CD4-positive, alpha-beta T cell treated with Interleukin-2 at 100 ng/mL for 4 hours (primary cell): ENCODE measurements at places on chromosomes 7 and 10.

GRCh38 chr7:123494193-123494796 is 40.1 kb downstream of the IQUB start:
- DNase-seq: peak; percentile 59

DNA sequence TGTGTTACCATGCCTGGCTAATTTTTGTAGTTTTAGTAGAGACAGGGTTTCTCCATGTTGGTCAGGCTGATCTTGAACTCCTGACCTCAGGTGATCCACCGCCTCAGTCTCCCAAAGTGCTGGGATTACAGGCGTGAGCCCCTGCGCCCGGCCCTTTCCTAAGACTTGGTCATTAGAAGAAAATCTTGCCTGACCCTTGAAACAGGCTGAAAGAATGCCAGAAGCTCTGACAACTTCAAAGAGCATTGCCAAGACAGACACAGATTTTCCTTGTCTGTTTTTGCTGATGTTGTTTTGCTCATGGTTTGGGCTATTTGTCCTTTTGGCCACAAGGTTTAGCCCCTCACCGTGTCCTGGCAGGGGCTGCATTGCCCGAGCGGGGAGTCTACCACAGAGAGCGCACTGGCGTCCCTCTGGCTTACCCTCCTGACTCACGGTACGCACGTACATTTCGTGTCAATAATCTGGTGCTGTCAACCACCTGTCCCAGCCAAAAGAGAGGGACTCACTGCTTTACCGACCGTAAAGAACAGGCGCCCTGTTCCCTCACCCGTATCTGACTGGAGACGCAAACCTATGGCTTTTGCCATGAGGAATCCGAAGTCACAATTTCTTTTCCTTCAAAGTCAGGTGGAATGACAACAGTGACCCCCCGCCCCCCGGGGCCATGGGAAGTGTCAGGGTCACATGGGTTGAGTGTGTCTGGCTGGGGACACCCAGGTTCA is 10.1 kb upstream of the INPP5A start:
- no peak for DNase-seq

DNA sequence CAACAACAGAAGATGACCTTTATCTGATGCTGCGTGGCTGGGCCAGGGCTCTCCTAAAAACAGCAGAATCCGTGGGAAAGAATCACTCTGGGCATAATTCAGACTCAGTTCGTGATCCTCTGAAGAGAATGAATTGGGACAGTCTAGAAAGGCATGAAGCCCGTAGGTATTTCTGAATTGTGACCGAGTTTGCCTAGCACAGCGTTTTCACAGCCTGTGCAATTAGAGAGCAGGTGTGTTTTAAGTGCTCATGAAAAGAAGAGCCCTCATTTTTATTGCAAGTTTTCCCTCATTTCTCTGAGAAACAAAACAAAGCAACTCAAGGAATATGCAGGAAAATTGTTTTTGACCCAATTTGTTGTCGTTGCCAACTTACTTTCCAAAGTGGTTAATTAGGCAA is 366.2 kb downstream of the WDR11 start:
- DNase-seq: no peak

DNA sequence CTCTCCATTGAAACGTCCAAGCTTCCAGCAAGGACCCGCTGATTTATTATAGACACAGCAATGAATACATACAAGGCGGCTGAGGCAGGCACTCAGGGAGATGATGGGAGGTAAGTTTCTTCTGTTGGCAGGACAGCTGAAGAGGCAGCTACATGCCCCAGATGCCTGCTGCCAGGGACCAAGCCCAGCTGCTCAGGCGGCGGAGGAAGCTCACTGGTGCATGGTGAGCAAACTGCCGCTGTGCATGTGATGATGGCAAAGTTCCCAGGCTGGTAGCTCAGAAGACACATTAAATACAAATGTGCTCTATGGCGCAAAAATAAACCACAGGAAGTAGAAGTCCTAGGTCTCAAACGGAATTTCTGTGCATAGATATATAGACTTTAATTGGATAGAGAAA is 2.3 kb downstream of the DNTT start:
- DNase-seq: no peak

DNA sequence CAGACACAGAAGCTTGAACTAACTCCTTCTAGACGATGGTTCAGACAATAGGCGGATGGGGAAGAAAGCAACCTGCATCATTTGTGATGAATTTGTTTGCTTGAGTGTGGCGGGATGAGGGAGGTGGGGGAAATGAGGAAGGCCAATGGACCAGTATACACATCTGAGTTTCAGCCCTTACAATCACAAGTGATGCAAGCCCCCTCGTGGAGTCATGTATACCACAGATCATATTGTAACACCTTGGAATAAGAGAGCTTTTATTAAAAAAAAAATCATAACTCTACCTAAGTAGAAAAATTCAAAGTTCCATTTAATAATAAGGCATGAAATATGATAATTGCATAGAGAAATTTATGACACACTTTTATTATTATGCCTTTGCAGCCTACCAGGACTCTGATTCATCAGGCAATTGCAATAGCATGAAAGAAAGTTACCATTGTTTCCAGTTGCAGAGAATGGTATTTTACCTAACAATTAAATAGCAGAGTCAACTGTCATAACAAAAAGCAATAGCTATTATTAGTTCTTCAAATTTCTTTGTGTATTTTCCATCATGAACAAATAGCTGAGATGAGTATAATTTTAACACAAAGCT is 230.2 kb upstream of the AKR1E2 start:
- no peak for DNase-seq

DNA sequence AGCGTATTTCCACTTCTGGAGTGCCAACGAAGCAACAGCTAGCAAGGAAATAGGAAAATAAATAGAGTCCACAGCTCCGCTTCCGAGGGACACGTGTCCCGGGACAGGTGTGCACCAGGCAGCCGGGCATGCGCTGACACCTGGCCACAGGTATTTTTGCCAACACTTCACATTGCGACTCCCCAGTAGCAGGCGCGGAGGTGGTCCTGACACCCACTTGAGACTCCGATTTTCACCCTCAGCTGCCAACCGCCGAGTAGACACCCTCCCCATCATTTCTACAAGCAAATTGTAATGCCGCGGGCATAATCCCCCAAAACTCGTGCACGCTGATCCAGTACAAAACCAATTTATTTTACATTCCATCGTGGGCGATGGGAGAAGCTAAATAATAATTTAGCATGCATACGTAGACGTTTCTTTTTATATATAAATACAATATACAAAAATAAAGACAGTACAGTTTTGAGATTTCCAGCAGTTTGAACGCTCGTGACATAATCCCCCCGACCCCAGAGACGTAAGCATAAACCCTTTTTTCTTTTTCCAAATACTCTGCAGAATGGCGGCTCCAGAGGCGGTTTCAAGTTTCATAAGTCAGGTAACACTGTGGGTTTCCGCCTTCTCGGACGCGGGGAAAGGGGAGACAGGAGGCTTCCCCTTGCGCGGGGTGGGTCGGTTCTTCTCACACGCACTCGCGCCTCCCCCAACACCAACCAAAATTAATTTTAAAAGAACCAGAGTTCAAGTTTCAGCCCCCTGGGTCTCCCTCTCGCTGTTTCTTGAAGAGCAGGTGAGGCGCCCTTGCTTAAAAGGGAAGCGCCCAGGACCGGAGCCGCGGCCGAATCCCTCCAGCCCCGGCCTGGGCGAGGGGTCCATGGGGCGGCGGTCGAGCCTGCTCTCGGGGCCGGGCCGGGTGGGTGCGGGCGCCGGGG is 5.7 kb downstream of the MNX1 start:
- DNase-seq: no peak

DNA sequence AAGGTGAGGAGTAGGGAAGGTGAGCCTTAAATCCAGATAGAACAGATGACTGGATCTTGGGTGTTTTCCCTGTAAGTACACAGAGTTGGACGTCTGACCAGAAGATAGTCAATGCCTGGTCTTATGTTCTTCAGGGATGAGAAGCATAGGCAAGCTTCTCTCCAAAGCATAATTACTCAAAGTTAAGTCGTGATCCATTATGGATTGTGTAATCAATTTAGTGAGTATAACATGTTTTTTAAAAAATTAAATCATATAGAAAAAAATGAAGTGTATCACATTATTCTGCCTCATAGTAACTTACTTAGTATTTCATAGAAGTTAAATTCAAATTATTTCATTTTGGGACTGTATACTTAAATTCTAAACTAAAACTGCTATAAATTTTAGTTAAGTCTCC is 39.7 kb downstream of the KDM7A start:
- no peak for DNase-seq

GRCh38 chr7:70376561-70377031 is 755.3 kb upstream of the GALNT17 start:
- DNase-seq: no peak

DNA sequence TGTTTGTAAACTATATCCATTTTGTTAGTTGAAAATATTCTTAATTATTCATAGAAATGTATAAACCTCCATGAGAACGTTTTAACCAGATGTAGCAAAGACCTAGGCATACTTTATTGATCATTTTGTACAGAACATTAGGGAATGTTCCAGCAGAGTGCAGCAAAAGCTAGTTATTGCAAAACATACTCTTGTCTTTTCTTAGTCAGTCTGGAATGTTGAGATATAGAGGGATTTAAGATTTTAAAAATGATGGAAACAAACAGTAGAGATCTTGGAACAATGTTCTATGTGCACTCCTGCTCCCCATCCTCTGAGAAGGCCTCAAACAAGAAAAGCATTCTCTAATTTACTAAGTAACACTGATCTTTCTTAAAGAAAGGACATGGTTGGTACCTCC is 292.1 kb downstream of the BBS9 start:
- no peak for DNase-seq

DNA sequence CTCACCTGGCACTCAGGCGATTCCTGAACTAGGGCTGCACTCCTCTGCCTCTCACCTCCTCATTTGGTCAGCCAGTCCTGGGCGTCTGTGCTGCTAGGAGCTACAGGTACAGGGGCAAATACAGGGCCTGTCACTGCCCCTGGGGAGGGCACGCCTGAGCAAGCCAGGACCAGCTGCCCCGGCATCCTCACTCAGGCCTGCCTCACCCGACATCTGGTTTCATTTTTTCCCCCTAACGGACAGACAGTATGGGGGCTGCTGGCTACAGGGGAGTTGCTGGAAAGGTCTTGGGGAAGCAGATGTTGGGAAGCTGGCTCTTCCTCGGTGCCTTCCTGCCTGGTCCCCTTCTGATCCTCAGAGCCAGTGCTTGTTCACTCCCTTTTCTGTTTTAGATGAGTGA is 77.3 kb upstream of the PPIF start:
- no peak for DNase-seq

- DNase-seq: no peak
Measured at GRCh38 chr10:84693006-84693405, 364.6 kb downstream of the CCSER2 start.

DNA sequence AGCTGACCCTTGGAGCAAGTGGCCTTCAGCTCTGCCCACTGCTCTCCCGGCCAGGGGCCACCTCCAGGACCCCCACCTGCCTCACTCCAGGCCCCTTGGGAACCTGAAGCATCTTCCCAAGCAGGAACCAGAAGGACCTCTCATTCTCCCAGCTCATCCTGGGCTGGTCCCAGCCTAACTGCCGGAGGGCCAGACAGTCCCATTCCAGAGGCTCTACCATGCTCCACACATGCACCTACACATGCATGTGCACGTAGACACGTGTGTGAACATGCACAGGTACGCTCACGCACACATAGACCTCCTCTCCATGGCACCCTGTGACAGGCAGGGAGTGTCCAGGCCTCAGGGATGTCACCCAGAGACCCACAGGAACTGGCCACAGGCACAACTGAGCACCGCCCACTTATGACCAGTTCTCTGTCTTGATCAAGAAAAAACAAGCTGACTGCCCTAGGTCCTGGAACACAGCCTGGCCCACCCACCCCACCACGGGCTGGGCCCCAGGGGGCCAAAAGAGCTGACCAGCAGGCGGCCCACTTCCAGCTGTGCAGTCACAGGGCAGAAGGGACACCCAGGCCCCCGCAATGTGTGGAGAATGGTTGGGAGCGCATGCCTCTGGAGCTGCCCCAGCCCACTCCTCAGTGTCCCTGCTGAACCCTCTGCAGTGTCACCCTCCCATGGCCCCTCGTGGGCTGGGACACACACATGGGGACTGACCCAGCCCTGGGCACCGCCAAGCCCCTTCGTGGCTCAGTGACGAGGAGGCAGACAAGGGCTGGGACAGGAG is 43.4 kb downstream of the CAMK2B start:
- DNase-seq: no peak

DNA sequence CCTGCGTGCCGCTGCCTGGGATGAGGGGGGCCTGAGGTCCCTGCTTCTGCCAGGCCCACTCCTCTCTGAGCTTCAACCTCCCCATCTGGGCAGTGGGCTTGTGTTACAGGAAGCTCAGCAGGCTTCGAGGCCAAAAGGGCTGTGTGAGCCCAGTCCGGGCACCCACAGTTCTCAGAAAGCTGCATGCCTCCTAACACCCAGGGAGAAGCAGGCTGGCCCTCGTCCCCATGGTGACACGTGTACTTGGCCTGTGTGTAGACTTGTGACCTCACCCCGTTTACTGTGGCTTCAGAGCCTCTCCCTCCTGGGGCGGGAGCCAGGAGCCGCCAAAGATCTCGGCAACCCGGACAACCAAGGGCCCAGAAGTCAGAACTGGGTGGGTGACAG is 2.2 kb upstream of the GRIFIN start:
- no peak for DNase-seq

- no peak for DNase-seq
Measured at GRCh38 chr10:89521368-89521767, 14.0 kb downstream of the SLC16A12 start.

GRCh38 chr7:112232212-112232978 is 25.9 kb downstream of the ZNF277 start:
- DNase-seq: no peak

- DNase-seq: peak; percentile 10
Measured at GRCh38 chr7:106285855-106286492, 1.2 kb upstream of the NAMPT start.

- DNase-seq: peak; percentile 1
Measured at GRCh38 chr10:87546210-87546609, 41.5 kb downstream of the MINPP1 start.

- no peak for DNase-seq
Measured at GRCh38 chr10:33040436-33040835, 82.4 kb upstream of the ITGB1 start.

GRCh38 chr10:45204954-45205775 is 110.2 kb downstream of the OR13A1 start:
- no peak for DNase-seq

GRCh38 chr10:116059320-116059719 is 213.7 kb downstream of the GFRA1 start:
- no peak for DNase-seq

DNA sequence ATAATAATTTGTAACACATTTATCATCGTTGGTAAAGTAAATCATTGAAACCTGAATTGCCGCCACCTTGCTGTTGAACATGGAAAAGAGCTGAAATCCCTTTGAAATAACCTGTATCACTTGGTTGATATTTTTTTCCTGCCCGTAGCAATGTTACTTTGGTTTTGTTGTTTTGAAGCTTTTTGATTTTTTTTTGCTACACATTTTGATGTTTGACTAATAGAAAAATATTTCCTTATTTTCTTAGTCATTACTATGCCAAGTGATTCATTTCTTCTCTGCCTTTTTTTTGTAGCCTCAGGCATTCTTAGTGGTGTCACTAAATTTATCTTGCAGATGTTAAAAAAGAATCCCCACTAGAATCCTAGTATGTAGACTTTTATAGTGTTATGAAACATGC is 235.1 kb upstream of the MEOX2 start:
- no peak for DNase-seq

- peak; percentile 23 for DNase-seq
Measured at GRCh38 chr10:109919220-109919619, 4.1 kb downstream of the XPNPEP1 start.
